Subcutaneous preadipocyte (primary cell): ENCODE measurements at places on chromosomes 1 and 21. TPM values are rescaled to one million over a fixed set of nuclear protein-coding genes. Genes with fewer than 3 reads are reported as not detected.

HAO2 gene
- not detected in 2 replicates for total RNA-seq

LRRC40 gene
- total RNA-seq, result 18.7 and 22.7 TPM in 2 replicates

TPTE gene
- not detected in 2 replicates for total RNA-seq

FCRLA gene
- total RNA-seq, result 1.6 and 1.8 TPM in 2 replicates

CD5L gene
- not detected in 2 replicates for total RNA-seq

SCMH1 gene
- 10.3 and 16.6 TPM in 2 replicates for total RNA-seq

ABL2 gene
- 97.0 and 121 TPM in 2 replicates for total RNA-seq

PRDM16 gene
- total RNA-seq, result 0.37 and 1.6 TPM in 2 replicates

SLC35F3 gene
- total RNA-seq, result not detected in 2 replicates

TRIM67 gene
- total RNA-seq, result under 0.01 TPM in 1 of 2 replicates, not detected in the other

EFNA1 gene
- 0.37 TPM in 1 of 2 replicates, not detected in the other for total RNA-seq

NBPF1 gene
- total RNA-seq, result 20.7 and 36.0 TPM in 2 replicates

STYXL2 gene
- not detected in 2 replicates for total RNA-seq

GJA9 gene
- under 0.01 TPM in 1 of 2 replicates, not detected in the other for total RNA-seq

GSTM5 gene
- 2.0 and 4.4 TPM in 2 replicates for total RNA-seq

C1QA gene
- total RNA-seq, result not detected in 2 replicates

OLFM3 gene
- total RNA-seq, result not detected in 2 replicates

PRAMEF27 gene
- not detected in 2 replicates for total RNA-seq

USP1 gene
- 17.6 and 31.7 TPM in 2 replicates for total RNA-seq

CAMK2N1 gene
- total RNA-seq, result 19.0 and 20.2 TPM in 2 replicates

CFAP126 gene
- total RNA-seq, result not detected in 2 replicates

KCNE1 gene
- total RNA-seq, result under 0.01 and 0.59 TPM in 2 replicates

SIK1 gene
- total RNA-seq, result under 0.01 and 0.39 TPM in 2 replicates

SLAMF6 gene
- not detected in 2 replicates for total RNA-seq

SZT2 gene
- 23.5 and 38.5 TPM in 2 replicates for total RNA-seq

SMCP gene
- 0.37 TPM in 1 of 2 replicates, not detected in the other for total RNA-seq

COL6A1 gene
- 2,104 and 2,703 TPM in 2 replicates for total RNA-seq

NBPF26 gene
- total RNA-seq, result 31.6 and 37.1 TPM in 2 replicates

TNFRSF9 gene
- under 0.01 TPM in 1 of 2 replicates, not detected in the other for total RNA-seq

STUM gene
- under 0.01 and 0.37 TPM in 2 replicates for total RNA-seq

NDUFS2 gene
- 98.5 and 108 TPM in 2 replicates for total RNA-seq

NTMT2 gene
- total RNA-seq, result not detected in 2 replicates

DRAXIN gene
- under 0.01 TPM in 2 replicates for total RNA-seq

DCLRE1B gene
- 5.9 and 9.0 TPM in 2 replicates for total RNA-seq

CAMTA1 gene
- 30.5 and 49.6 TPM in 2 replicates for total RNA-seq

LDLRAD1 gene
- total RNA-seq, result not detected in 2 replicates

ABCA4 gene
- under 0.01 TPM in 1 of 2 replicates, not detected in the other for total RNA-seq

PIGV gene
- 9.9 and 11.5 TPM in 2 replicates for total RNA-seq

MTARC2 gene
- total RNA-seq, result 2.9 and 3.1 TPM in 2 replicates

C1orf141 gene
- not detected in 2 replicates for total RNA-seq
